Neuronal stem cell (in vitro differentiated cells): ENCODE measurements at places on chromosomes 16 and 17.
A peak's percentile ranks its signal among the peaks of the same experiment; 100 is the strongest.

DNA sequence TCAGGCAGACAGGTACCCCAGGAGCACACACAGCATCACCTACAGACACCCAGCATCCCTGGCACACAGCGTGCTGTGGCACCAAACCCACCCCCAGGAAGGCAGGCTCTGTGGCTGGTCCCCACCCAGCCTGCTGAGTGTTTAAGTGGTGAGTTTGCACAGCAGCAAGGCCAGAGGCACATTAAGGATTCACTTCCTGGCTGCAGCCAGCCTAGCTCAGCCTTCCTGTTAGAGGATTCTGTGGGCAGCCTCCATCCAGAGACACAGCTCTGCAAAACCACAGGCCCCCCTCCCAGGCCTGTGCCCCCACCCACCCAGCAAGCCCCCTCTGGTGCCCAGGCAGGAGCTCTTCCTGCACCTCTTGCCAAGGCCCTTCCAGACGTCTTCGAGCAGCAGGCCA is 36.1 kb upstream of the PHB1 start:
- DNase-seq = no peak
- peaks cover 58% of the 10 kb centered on the region for H3K27me3 ChIP-seq
- H3K4me3 ChIP-seq = no peak overlapping the region
- H3K4me1 ChIP-seq = peaks cover 7% of the 10 kb centered on the region
- H3K27ac ChIP-seq = no peak overlapping the region

DNA sequence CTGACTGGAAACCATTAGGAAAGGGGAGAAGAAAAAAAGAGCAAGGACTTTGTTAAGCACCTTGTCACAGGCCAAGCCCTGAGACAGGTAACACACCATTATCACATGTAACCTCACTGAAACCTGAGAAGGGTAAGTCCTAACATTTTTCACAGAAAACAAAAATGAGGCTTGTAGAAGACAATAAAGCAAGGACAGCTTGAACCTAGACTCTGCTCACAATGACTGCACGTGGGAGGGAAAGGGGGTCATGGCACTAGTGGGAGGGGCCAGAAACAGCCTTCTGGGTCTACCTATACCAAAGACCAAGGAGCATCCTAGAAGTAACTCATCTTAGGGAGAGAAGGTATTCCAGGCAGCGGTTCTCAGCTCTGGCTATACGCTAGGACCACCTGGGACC is 7.5 kb downstream of the TK2 start:
- no peak overlapping the region for H3K4me3 ChIP-seq
- no peaks in the 10 kb centered on the region for H3K27me3 ChIP-seq
- no peak overlapping the region for H3K27ac ChIP-seq

DNA sequence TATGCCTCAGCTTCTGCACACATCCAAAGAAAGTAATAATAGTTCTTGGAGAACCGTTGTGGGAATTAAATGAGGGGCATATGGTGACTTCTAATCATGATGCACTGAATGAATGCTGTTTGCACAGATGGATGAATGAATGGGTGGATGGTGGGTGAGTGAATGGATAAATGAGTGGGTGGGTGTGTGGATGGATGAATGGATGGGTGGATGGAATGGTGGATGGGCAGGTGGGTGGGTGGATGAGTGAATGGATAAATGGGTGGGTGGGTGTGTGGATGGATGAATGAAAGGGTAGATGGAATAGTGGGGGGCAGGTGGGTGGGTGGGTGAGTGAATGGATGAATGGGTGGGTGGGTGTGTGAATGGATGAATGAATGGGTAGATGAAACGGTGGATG is 44.9 kb upstream of the FOXF1 start:
- no peaks in the 10 kb centered on the region for H3K4me1 ChIP-seq
- H3K36me3 ChIP-seq = no peaks in the 10 kb centered on the region
- no peak for DNase-seq
- no peaks in the 10 kb centered on the region for H3K27me3 ChIP-seq

DNA sequence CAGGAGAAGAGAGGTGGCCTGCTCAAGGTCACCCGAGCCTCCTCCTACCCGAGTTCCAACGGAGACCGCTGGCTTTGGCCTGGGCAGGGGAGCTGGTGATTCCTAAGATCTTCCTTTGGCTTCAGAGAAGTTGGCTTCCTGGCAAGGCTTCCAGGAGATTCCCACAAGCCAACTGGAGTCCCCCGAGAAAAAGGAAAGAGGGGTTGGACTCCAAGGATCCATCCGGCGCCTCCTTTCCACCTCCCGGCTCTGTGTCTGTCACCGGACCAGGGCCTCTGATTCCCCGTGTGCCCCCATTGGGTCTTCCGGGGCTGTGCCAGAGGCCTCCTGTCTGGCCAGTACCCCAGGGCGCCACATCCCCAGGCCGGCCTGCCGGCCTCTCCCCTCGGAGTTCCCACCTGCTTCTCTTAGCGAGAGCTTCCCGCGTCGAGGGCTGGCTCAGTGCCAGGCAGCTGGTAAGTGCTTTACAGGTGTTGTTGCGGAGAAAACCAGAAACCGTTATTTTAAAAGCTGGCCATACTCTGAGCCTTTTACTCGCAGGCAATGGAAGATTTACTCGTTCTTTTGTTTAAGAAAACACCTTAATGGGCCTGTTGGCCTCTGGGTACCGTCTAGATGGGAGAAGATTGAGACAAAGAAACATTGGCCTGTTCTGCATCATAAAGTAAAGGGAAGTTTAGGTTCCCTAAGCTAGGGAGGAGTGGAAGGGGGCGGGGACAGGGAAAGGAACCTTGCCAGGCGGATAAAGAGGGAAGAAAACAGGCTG is 258.4 kb upstream of the SDK2 start:
- H3K27me3 ChIP-seq = no peaks in the 10 kb centered on the region
- DNase-seq = no peak
- H3K27ac ChIP-seq = no peak overlapping the region
- no peaks in the 10 kb centered on the region for H3K36me3 ChIP-seq
- no peak overlapping the region for H3K4me3 ChIP-seq

DNA sequence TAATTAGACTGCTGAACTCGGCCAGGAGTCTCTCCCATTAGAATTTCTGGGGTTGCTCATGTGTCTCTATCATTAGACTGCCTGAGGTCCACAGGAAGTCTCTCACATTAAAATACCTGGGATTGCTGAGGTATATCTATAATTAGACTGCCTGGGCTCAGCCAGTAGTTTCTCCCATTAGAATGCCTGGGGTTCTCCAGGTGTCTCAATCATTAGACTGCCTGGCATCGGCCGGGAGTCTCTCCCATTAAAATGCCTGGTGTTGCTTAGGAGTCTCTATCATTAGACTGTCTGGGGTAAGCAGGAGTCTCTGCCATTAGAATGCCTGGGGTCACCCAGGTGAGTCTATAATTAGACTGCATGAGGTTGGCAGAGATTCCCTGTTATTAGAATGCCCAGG is 2233.4 kb downstream of the TP53TG3F start:
- DNase-seq = no peak
- no peak overlapping the region for H3K4me3 ChIP-seq
- no peaks in the 10 kb centered on the region for H3K27me3 ChIP-seq
- H3K4me1 ChIP-seq = no peaks in the 10 kb centered on the region

DNA sequence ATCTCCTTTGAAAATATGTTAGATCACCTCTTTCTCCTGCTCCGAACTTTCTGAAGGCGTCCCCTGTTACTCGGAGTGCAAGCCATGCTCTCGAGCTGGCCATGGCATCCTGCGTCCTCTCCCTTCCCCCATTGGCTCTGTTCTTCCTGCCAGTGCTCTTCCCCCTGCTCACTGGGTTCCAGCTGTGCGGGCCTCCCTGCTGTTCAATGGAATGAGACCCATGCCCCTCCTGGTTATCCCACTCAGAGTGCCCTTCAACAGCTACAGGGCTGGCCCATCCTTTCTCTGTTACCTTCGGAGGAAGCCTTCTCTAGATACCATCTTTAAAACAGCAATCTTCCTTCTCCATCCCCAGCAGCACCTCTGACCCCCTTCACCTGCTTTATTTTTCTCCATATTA is 504.3 kb downstream of the MAF start:
- H3K27ac ChIP-seq = no peak overlapping the region
- peaks cover 7% of the 10 kb centered on the region for H3K4me1 ChIP-seq
- no peaks in the 10 kb centered on the region for H3K36me3 ChIP-seq
- no peak for DNase-seq
- H3K4me3 ChIP-seq = no peak overlapping the region

GRCh38 chr17:31806921-31807320 is 52.1 kb downstream of the COPRS start:
- no peaks in the 10 kb centered on the region for H3K27me3 ChIP-seq
- H3K4me1 ChIP-seq = no peaks in the 10 kb centered on the region
- H3K36me3 ChIP-seq = no peaks in the 10 kb centered on the region
- DNase-seq = no peak
- H3K27ac ChIP-seq = no peak overlapping the region

DNA sequence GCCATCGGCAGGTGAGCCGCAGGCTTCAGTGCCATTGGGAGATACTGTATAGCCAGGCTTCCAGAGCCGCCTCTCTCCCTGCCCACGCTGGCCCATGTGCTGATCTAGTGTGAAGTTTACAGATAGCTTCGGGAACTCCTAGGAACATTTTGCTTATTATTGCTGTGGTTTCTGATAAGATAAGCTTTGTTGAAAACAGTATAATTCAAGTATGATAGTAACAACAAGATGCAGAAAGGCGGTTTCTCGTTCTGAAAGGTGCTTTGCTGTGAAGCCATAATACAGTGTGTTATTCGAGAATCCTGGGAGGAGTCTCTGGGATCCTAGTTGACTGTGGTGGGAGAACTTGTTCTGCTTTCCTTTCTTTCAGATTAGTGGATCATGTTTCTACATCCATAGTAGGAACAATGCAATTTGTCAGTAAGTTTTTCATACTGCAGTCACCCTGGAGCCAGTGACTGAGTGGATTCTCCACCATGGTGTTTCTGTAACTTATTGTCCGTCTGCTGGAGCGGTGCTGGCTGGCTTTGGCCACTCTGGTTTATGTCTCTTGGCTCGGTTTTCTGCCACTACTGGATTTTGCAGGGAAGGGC is 31.5 kb downstream of the RAB11FIP3 start:
- no peak overlapping the region for H3K4me3 ChIP-seq
- H3K36me3 ChIP-seq = peaks cover 28% of the 10 kb centered on the region
- no peak for DNase-seq

GRCh38 chr16:81746566-81746965 is 32.5 kb upstream of the PLCG2 start:
- H3K27ac ChIP-seq = no peak overlapping the region
- DNase-seq = no peak
- H3K4me3 ChIP-seq = no peak overlapping the region

DNA sequence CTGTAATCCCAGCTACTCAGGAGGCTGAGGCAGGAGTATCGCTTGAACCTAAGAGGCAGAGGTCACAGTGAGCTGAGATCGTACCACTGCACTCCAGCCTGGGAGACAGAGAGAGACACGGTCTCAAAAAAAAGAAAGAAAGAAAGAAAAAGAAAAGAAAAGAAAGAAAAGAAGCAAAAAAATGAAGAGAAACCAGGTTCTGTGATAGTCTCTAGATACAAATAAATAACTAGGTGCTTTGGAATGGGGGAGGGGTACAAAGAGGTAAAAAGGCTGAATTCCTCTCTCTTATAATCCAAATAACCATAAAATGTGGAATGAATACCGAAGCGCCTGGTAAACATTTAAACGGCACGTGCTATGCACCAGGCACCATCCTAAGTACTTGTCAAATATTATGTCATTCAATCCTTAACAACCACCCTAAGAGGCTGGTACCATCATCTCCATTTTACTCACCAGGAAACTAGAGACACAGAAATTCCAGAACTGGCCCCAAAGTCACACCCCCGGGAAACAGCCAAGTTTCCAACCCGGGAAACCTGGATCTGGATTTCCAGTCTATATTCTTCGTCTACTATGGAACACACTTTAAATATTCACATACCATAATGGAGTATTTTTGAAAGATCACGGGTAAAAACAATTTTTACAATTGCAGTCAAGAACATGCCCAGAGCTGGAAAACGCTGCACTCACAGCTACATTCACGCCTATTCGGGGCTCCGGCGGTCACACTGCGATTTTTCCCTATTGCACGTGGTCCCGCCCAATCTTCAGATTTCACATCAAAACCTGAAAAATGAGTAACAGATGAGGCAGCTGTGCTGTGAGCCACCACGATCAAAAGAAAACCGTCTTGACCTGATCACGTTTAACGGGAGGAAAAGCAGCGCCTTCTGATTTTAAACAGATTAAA is 10.5 kb downstream of the NXN start:
- DNase-seq = no peak
- no peak overlapping the region for H3K4me3 ChIP-seq
- H3K27ac ChIP-seq = no peak overlapping the region
- peaks cover 22% of the 10 kb centered on the region for H3K4me1 ChIP-seq

DNA sequence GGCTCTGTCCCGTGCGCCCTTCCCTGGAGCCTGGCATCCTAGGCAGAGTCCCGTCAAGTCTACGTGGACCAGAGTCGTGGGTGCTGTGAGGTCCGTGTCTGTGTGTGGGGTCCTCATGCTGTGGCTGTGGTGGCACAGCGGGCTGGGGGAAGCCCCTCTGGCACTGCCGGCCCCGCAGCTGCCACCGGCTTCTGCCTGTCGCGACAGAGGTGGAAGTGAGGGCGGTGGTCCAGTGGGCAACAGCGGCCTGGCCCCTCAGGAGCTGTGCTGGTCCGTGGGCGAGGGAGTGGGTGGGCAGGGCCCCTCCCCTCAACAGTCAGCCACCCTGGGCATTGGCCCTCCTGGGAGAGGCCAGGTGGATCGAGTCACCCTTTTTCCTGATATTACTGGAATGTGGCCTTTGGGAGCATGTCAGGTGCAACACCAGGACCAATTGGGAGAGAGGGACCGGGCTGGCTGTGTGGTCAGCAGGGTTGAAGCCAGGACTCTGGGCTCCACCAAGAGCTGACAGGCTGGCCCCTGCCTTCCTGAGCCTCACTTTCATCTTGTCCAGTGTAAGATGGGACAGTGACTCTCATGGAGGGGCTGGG is 11.9 kb downstream of the BAIAP2 start:
- H3K4me1 ChIP-seq = peaks cover 19% of the 10 kb centered on the region
- H3K27ac ChIP-seq = no peak overlapping the region
- H3K36me3 ChIP-seq = peaks cover 15% of the 10 kb centered on the region

DNA sequence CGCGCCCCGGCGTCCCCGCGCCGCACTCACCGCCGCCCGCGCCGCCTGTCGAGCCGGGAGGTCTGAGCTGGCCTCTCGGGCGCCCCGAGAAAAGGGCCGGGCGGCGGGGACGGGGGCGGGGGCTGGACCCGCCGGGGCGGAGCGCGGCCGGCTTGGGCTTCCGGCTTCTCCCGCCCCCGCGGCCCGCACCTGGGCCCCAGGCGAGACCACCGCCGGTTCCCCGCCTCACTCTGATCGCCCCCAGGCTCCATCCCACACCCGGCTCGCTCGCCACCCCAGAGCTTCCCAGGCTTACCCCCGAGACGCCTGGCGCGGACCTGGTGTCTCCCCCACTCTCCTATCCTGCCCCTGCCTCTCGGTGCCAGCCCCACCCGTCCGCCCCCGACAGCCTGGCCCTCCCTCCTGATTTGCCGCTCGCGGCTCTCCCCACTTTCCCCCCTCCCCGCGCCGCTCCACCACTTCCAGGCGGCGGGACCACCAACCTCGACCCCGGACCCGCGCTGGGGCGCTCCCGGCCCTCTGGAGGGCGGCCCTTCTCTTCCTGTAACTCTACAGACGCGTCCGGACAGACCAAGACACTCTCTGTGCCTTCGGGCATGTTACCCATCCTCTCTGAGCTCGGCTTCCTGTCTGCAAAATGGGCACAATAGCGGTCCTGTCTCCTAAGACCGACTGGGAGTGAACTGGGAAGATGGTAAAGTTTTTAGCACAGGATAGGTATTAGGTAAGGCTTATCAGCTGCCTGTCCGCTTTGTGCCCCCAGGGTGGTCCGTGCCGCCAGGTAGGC is at the start of gene LITAF:
TSS of gene LITAF (minus strand) at position 64 of the 787 bp plus-strand sequence. CDS start 30,189 bp downstream, outside the sequence.
- no peak within 1 kb of the TSS for H3K27ac ChIP-seq
- no peaks in the 10 kb centered on the region for H3K27me3 ChIP-seq
- H3K4me3 ChIP-seq = peak within 1 kb of the TSS; percentile 86
- peak; percentile 52 for DNase-seq
- peaks cover 9% of the 10 kb centered on the region for H3K4me1 ChIP-seq

- H3K27me3 ChIP-seq = no peaks in the 10 kb centered on the region
- DNase-seq = no peak
- no peak overlapping the region for H3K27ac ChIP-seq
- H3K36me3 ChIP-seq = no peaks in the 10 kb centered on the region
- H3K4me3 ChIP-seq = no peak overlapping the region
- peaks cover 16% of the 10 kb centered on the region for H3K4me1 ChIP-seq
Observed at GRCh38 chr17:2709183-2709661, 2.3 kb downstream of the CLUH start.
